Kidney glomerular epithelial cell (primary cell): ENCODE measurements at places on chromosomes 3 and 15.
A peak's percentile ranks its signal among the peaks of the same experiment; 100 is the strongest.

DNA sequence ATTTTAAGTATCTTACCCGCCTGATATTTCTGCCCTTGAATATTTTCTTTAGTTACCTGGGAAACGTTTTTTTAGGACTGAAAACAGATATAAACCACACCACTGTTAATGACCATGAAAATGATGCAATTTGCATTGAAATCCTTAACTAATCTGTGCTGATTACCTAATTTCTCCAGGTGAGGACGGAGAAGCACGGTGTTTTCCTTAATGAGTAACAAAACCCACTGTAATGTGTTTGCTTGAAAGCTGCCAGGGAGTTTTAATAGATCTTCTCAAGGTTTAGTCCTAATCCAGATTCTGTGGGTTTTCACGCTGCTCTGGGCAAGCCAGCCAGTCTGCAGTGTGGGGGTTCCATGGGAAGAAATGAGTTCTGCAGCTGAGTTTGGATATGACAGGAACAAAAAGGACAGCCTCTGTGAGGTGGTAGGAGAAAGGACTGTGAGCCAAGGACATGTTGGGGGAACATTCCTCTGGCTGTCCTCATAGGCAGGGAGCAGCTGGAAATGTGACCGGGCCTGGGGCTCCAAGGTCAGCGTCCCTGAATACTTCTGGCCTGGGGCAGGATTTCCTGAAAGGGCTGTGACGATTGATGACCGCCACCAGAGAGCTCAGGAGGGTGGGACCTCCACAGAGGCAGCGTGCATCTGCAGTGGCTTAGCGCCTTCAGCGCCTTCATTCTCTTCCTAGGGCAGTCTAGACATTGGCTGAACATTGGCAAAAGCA lies 18.6 kb downstream of the THSD4 start:
- DNase-seq: peak; percentile 62

DNA sequence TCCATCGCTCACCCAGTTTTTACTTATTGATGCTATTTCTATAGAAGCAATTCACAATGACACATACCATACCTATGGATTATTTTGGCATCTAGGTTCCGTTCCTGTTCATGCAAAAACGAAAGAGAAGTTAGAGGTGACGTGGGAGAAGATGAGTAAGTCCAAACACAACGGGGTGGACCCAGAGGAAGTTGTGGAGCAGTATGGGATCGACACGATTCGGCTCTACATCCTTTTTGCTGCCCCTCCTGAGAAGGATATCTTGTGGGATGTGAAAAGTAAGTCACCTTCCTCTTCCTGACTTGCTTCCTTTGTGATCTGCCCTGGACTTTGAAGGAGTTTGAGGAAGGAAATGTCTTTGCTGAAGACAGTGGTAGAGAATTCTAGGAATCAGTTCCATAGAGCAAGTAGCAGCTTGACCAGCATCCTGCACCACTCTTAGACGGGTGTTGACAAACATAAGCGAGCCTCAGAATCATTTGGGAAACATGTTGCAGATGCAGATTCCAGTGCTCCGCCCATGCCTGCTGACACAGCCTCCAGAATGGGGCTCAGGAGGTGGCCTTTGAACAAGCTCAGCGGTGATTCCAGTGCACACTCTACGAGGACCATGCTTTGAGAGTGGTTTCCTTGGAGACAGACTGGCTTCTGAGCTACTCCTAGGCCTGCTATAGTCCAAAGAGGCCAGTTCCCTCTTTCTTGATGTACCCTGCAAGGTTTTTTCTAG lies 78.4 kb upstream of the LIMD1 start:
- no peak for DNase-seq

GRCh38 chr3:50322386-50323091 lies at the start of gene HYAL2:
TSS of gene HYAL2 (minus strand) at chr3:50322745. CDS start at chr3:50320489, 2,256 bp downstream.
- no peak for DNase-seq

DNA sequence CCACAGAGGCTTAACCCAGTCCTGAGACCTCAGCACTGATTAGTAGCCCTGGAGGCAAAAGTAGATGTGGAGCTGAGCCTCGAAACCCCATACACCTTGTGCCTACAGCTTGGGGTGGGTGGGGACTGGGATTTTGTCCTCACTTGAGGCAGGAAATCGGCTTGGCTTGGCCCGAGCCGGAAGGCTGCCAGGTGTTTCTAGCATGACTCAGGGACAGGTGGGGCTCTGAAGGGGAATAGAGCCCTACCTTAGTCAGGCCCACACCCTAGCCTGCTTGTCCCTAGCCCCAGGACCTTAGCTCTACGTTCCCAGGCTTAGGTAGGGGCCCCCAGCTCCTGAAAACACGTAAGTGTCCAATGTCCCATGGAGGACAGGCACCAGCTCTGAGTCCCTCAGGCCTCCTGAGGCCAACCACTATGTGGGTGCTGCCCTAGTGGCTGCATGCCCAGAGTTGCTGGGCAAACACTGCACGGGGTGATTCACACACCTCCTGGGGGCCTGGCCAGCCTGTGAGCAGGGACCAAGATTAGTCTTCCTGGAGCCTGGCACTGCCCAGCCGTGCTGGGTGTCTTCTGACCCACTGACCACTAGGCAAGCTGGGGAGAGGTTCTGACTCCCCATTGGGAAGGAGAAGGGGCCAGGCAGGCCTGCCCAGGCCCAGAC lies 3.1 kb downstream of the MST1R start:
- DNase-seq: peak; percentile 75

DNA sequence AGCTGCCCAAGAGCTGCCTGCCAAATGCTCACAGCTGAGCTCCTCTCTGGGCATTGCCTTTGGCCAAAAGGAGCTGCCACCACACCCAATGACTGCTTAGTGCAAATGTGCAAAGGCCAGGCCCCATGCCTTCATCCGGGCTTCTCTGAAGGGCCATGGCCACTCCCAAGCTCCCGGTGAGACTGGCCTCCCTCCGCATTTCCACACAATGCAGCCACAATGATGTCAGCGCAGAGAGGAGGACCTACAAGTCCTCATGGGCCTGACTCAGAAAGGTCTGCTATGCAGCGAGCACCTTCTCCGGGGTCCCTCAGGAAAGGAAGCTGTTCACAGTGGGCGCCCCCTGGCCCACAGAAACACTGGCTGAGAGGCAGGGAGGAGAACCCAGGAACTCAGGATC lies 12.7 kb downstream of the OXTR start:
- DNase-seq: no peak
